ENCODE measurements at places on chromosomes 1 and 21.
A peak's percentile ranks its signal among the peaks of the same experiment; 100 is the strongest.

- DNase-seq: no peak
Observed at GRCh38 chr1:20373764-20374163, 83.1 kb downstream of the VWA5B1 start.

- DNase-seq: no peak
Observed at GRCh38 chr1:158689110-158689509, 2.6 kb upstream of the SPTA1 start.

GRCh38 chr1:6027591-6027990, 18.1 kb upstream of the KCNAB2 start:
- peak; percentile 43 for DNase-seq

DNA sequence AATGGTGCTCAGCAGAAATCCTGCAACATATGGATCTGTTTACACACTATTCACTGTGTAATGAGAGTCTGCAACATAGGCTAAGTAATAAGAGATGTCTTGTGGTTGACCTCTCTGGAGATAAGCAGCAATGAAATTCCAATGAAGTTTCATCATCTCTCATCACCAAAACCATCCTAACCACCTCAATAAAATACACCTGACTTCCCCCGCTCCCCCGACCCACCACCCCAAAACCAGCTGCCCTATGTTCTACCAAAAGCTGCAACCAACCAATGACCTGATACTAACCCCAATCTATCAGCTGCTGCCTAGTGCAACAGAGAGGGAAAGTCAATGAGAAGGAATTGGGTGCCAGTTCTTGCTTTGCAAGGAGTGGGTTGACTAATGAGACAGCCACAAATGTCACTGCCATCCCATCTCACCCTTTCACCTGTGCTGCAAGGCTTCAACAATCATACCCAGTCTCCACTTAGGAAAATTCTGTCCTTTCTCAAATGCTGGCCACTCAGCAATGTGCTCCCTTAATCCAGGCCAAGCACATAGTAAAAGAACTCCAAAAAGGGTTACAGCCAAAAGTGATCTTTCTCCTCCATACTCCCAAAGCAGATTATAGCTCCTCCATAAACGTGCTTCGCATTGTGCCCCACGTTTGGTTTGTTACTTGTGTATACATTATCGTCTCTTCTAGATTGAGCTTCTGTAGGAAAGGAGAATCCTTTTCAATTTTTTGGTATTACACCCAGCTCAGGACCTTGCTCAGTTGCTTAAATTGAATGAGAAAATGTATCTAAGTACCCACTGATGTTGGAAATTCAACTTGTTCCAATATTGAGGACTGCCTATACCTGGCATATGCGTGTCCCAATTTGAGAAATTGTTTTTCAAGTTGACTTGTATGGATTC, 29.0 kb downstream of the MRPL39 start:
- DNase-seq: peak; percentile 51

Data from activated naive CD8-positive, alpha-beta T cell treated with anti-CD3 and anti-CD28 coated beads for 36 hours (primary cell).